Sigmoid colon (tissue), 7 donors: ENCODE measurements at places on chromosomes 6 and 20. TPM values are rescaled to one million over a fixed set of nuclear protein-coding genes. Genes with fewer than 3 reads are reported as not detected.

OR2B6 gene
- polyA plus RNA-seq: not detected

XKR7 gene
- polyA plus RNA-seq: 0.15 TPM

TASP1 gene
- 4.8 TPM for polyA plus RNA-seq

FILIP1 gene
- 0.60 TPM for polyA plus RNA-seq

NCOA6 gene
- 24.0 TPM for polyA plus RNA-seq

CTAGE9 gene
- polyA plus RNA-seq: not detected

MYLK2 gene
- 0.39 TPM for polyA plus RNA-seq

CST5 gene
- not detected for polyA plus RNA-seq

RHAG gene
- not detected for polyA plus RNA-seq

SEMG1 gene
- not detected for polyA plus RNA-seq

MUCL3 gene
- polyA plus RNA-seq: not detected

TMEM242 gene
- 3.5 TPM for polyA plus RNA-seq

SRMS gene
- 2.4 TPM for polyA plus RNA-seq

KIF6 gene
- under 0.01 TPM for polyA plus RNA-seq

METTL24 gene
- not detected for polyA plus RNA-seq

SMOC2 gene
- 6.2 TPM for polyA plus RNA-seq

PI16 gene
- 0.85 TPM for polyA plus RNA-seq

SLC24A3 gene
- 3.0 TPM for polyA plus RNA-seq

TRIM38 gene
- polyA plus RNA-seq: 5.1 TPM

ARFGEF3 gene
- 3.5 TPM for polyA plus RNA-seq

TNNC2 gene
- polyA plus RNA-seq: 2.9 TPM

PPP1R3G gene
- 0.63 TPM for polyA plus RNA-seq

CEP43 gene
- polyA plus RNA-seq: 13.7 TPM

LPIN3 gene
- 6.7 TPM for polyA plus RNA-seq

MMP24 gene
- polyA plus RNA-seq: 0.46 TPM

STMND1 gene
- polyA plus RNA-seq: 2.1 TPM

RAMACL gene
- not detected for polyA plus RNA-seq

CAGE1 gene
- 0.04 TPM for polyA plus RNA-seq

HDGFL1 gene
- not detected for polyA plus RNA-seq

TFAP2D gene
- not detected for polyA plus RNA-seq

PGC gene
- polyA plus RNA-seq: 0.07 TPM

RIPPLY2 gene
- 0.41 TPM for polyA plus RNA-seq

SLC22A2 gene
- polyA plus RNA-seq: not detected

IL17A gene
- not detected for polyA plus RNA-seq

MEP1A gene
- polyA plus RNA-seq: 39.1 TPM

TDRD6 gene
- 0.10 TPM for polyA plus RNA-seq

PRND gene
- polyA plus RNA-seq: not detected
